ENCODE measurements at places on chromosomes 5 and 9. TPM values are rescaled to one million over a fixed set of nuclear protein-coding genes. Genes with fewer than 3 reads are reported as not detected.

Gene STING1
- 64.2 TPM for total RNA-seq

Gene AGXT2
- total RNA-seq, result not detected

GRCh38 chr9:86246752-86247161, 12.7 kb downstream of the C9orf153 start:
- no peaks in the 10 kb centered on the region for H3K27me3 ChIP-seq
- peak; percentile 5 for DNase-seq
- no peak overlapping the region for H3K27ac ChIP-seq
- H3K4me1 ChIP-seq, result no peaks in the 10 kb centered on the region
- no peak overlapping the region for H3K4me3 ChIP-seq

Gene SYK
- total RNA-seq, result 29.4 TPM

GRCh38 chr9:87337335-87338087, 160.2 kb upstream of the DAPK1 start:
- H3K4me1 ChIP-seq, result peaks cover 2% of the 10 kb centered on the region
- H3K27ac ChIP-seq, result no peak overlapping the region
- H3K27me3 ChIP-seq, result no peaks in the 10 kb centered on the region
- no peak overlapping the region for H3K4me3 ChIP-seq

GRCh38 chr5:67996596-67996995, 219.0 kb upstream of the PIK3R1 start:
- H3K4me3 ChIP-seq, result no peak overlapping the region
- 0 out of 3 replicates have a peak, but pooled peaks cover 4% of the 10 kb centered on the region for H3K27me3 ChIP-seq
- H3K4me1 ChIP-seq, result no peaks in the 10 kb centered on the region
- no peak for DNase-seq
- no peak overlapping the region for H3K27ac ChIP-seq

- no peak overlapping the region for H3K4me3 ChIP-seq
- no peaks in the 10 kb centered on the region for H3K36me3 ChIP-seq
- H3K27ac ChIP-seq, result no peak overlapping the region
- no peak for DNase-seq
These were observed 32.1 kb downstream of the FST start for GRCh38 chr5:53512539-53512938.

Gene MUSK
- not detected for total RNA-seq

GRCh38 chr5:59593439-59594007, 300.0 kb downstream of the PDE4D start:
- no peak overlapping the region for H3K4me3 ChIP-seq
- no peak for DNase-seq
- H3K36me3 ChIP-seq, result no peaks in the 10 kb centered on the region
- H3K27me3 ChIP-seq, result no peaks in the 10 kb centered on the region
- H3K27ac ChIP-seq, result no peak overlapping the region
- H3K4me1 ChIP-seq, result no peaks in the 10 kb centered on the region

Gene SPINK5
- 0.29 TPM for total RNA-seq

GRCh38 chr5:83038924-83039323, 38.3 kb downstream of the TMEM167A start:
- no peaks in the 10 kb centered on the region for H3K27me3 ChIP-seq
- no peak for DNase-seq
- no peak overlapping the region for H3K4me3 ChIP-seq
- no peak overlapping the region for H3K27ac ChIP-seq
- H3K36me3 ChIP-seq, result no peaks in the 10 kb centered on the region
- H3K4me1 ChIP-seq, result no peaks in the 10 kb centered on the region

Gene NRG2
- total RNA-seq, result not detected

DNA sequence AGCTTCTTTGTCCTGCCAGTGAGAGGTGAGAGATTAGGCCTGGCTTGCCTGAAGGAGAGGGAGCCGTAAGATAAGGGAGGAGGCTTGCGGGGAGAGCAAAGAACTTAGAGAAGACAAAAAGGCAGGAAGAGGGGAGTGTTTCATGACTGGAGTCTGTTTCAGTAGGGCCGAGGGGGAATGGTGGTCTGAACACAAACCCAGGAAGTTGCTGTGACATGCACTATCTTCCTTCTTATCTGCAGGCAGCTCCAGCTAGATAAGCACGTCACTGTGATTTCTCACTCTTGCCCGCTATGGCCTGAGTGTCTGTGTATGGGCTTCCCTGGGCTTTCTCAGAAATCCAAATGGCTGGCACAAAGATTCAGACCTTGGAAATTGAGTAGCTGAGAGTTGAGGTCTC, 307.5 kb upstream of the CLINT1 start:
- no peaks in the 10 kb centered on the region for H3K36me3 ChIP-seq
- H3K4me1 ChIP-seq, result no peaks in the 10 kb centered on the region
- no peak overlapping the region for H3K4me3 ChIP-seq
- H3K27me3 ChIP-seq, result no peaks in the 10 kb centered on the region
- peak; percentile 6 for DNase-seq
- no peak overlapping the region for H3K27ac ChIP-seq

DNA sequence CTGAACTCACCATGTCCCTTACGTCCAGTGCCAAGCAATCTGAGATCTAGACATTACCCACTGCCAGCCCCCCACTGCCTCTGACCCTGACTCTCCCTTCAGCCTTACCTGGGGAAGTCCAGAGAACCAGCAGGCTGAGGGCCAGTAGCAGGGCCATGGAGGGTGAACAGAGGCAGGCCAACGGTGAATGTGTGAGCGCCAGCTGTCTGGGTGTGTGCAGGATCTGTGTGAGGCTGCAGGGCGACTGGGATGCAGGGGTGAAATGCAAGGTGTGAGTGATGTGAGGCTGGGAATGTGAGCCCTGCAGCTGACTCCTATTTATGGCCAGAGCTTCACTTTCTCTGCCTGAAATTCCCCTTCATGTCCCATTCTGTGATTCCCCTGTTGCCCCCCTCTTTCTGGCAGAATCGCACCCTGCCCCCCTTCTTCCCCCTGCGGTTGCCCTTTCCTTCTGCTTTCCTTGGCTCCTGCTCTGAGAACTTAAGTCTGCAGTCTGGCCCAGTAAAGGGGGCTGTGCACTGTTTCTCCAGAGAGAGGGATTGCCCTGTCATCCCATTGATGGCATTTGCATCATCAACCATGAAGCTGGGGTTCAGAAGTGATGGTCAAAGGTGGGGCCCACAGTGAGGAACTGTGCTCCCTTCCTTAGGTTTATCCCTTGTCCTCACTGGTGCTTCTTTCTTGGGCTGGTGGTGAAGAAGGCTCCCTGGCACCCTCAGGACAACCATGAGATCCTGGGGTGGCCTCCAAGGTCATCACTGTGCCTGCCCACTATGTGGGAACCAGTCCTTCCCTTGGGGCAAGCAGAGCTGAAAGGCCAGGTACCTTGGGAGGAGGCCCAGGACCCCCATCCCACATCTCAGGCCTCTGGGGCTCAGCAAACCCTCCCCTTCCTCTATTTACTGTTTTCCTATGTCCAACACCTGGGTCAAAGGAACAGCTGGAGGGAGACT, at the start of gene CCL19:
CCL19 (minus strand) TSS at position 294 of the 953 bp plus-strand sequence; CDS start at position 157, 137 bp downstream.
- H3K4me1 ChIP-seq, result no peaks in the 10 kb centered on the region
- DNase-seq, result no peak
- no peaks in the 10 kb centered on the region for H3K36me3 ChIP-seq
- H3K27me3 ChIP-seq, result no peaks in the 10 kb centered on the region
- no peak within 1 kb of the TSS for H3K4me3 ChIP-seq

Gene SPATA31C1
- total RNA-seq, result 0.07 TPM

DNA sequence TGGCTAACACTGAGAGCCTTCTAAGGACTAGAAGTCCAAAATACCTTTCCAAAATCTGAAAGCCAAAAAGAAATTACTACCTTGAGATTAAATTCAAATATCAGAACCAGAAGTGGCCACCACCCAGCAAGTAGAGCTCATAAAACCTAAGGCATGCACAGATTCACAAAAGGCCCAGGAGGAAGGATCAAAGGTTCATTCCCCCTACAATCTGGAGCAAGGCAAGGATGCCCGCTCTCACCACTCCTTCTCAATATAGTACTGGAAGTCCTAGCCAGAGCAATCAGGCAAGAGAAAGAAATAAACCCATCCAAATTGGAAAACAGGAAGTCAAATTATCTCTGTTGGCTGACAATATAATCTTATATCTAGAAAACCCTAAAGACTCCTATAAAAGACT, 6.0 kb downstream of the RASEF start:
- no peaks in the 10 kb centered on the region for H3K36me3 ChIP-seq
- no peaks in the 10 kb centered on the region for H3K4me1 ChIP-seq
- H3K27ac ChIP-seq, result no peak overlapping the region
- no peaks in the 10 kb centered on the region for H3K27me3 ChIP-seq
- DNase-seq, result no peak

- H3K36me3 ChIP-seq, result peaks cover 9% of the 10 kb centered on the region
- no peak overlapping the region for H3K27ac ChIP-seq
- H3K27me3 ChIP-seq, result no peaks in the 10 kb centered on the region
- no peak for DNase-seq
- H3K4me3 ChIP-seq, result no peak overlapping the region
These were observed 41.3 kb downstream of the EHMT1 start for GRCh38 chr9:137660144-137660543.

DNA sequence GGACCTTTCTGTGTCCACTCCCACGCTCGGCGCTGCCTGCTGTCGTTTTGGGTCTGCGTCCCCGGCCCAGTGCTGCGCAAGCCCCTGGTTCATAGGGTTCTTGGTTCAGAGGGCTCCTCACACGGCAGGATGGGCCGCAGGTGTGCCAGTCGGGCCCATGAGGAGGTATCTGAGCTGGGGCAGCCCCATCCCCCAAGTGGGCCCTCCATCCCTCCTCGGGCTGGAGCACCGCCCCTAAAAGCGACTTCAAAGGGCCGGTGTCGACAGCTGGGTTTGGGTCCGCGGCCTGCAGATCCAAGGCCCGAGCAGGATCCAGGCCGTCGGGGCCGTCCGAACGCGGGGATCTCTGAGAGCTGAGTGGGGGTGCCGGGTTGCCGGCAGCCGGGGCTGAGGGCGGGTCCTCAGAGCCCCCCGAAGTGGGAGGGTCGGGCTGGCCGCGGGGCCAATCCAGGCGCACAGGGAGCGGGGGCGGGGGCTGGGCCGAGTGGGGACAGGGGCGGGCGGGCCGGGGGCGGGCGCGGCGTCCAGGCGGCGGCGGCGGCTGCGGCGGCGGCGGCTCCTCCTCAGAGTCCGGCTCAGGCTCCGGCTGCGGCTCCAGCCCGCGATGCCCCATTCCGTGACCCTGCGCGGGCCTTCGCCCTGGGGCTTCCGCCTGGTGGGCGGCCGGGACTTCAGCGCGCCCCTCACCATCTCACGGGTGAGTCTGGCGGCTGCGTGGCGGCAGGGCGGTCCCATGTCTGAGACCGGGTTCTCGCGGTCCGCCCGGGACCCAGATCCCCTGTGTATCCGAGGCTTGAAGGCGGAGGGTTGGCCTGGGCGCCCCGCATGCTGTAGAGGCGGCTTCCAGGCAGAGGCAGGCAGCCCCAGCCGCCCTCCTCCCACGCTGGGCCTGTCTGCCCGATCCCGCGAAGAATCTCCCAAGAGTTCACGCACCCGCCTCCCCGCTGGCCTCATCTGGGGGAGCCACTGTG, at the start of gene PDLIM4:
PDLIM4 (plus strand) TSS at position 566 of the 971 bp plus-strand sequence; CDS start at position 605, 39 bp downstream.
- peaks cover 14% of the 10 kb centered on the region for H3K36me3 ChIP-seq
- peak within 1 kb of the TSS; percentile 63 for H3K4me3 ChIP-seq
- peak; percentile 66 for DNase-seq
- peak within 1 kb of the TSS; percentile 74 for H3K27ac ChIP-seq
- H3K27me3 ChIP-seq, result no peaks in the 10 kb centered on the region

DNA sequence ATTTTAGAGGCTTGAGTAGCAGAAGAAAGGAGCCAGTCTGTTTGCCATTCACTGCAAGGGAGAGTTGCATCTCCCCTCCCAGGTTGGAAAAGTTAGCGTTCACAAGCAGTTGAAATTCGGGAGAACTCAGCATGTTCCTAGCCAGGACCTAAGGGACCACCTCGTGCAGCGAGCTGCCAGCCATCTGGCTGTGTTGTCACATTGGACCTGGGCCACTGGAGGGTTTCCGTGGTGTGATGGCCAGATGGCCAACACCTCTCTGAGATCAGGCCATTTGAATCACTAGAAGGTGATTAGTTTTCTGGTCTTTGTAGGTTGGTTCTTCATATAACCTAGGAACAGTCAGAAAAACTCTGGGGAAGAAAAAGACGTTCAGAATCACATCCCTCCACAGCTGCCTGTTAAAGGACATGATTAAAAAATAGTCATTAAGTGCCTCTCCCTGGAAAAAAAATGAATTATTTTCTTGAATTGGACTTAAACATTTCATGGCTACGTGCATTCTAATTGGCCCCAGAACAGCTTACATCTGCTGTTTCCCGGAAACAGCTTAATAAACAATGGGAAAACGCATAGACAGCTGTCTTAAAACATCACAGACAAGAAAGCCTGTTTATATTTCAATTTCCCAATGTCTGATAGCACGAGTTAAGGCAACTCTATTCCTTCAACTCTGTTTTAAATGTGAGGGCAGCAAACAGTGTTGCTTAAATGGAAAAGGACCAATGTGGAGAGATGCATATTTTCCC, 303.9 kb downstream of the TENT4A start:
- no peaks in the 10 kb centered on the region for H3K36me3 ChIP-seq
- H3K27me3 ChIP-seq, result no peaks in the 10 kb centered on the region
- no peak overlapping the region for H3K27ac ChIP-seq
- H3K4me1 ChIP-seq, result no peaks in the 10 kb centered on the region
- DNase-seq, result no peak

Gene URM1
- total RNA-seq, result 82.0 TPM

Gene TIMD4
- not detected for total RNA-seq

DNA sequence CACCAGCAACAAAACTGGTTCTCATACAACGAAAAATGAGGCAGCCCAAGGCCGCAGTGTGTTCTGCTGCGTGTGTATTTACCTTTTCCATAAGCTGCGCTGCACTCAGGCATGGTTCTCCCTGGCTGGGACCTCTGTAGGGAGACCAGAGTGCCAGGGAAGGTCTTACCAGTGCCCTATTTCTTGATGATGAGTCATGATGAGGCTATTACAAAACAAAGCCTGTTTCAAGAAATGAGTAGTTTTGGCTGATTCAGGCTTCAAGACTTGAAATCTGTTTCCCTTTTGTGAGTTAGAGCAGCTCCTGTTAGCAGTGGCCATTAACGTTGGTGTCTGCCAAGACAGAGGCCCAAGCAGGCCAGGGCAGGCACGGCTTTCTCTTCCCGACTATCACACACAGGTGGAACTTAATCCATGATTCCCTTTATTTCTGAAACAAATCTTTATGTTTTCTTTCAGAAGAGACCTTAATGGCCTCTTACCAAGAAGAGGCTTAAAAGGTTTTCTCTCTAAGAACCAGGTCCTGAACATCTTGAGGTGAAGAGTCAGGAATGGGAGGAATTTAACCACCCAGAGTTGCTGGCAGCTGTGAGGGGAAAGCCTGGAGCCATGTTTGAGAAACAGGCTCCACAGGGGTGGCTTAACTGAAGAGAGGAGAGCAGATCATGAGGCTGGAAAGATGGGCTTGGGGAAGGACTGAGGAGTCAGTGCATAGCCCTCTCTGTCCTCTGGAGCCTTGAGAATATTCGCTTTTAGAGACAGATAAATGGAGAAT, 41.4 kb upstream of the TIFAB start:
- H3K36me3 ChIP-seq, result no peaks in the 10 kb centered on the region
- peaks cover 8% of the 10 kb centered on the region for H3K4me1 ChIP-seq
- no peak for DNase-seq
- no peak overlapping the region for H3K4me3 ChIP-seq
- no peaks in the 10 kb centered on the region for H3K27me3 ChIP-seq

- no peak overlapping the region for H3K27ac ChIP-seq
- no peaks in the 10 kb centered on the region for H3K36me3 ChIP-seq
- no peak overlapping the region for H3K4me3 ChIP-seq
- H3K27me3 ChIP-seq, result no peaks in the 10 kb centered on the region
These were observed 15.0 kb downstream of the ECM2 start for GRCh38 chr9:92520837-92521236.

Data from K562 (cell line).